ENCODE measurements at places on chromosomes 11 and 22.

DNA sequence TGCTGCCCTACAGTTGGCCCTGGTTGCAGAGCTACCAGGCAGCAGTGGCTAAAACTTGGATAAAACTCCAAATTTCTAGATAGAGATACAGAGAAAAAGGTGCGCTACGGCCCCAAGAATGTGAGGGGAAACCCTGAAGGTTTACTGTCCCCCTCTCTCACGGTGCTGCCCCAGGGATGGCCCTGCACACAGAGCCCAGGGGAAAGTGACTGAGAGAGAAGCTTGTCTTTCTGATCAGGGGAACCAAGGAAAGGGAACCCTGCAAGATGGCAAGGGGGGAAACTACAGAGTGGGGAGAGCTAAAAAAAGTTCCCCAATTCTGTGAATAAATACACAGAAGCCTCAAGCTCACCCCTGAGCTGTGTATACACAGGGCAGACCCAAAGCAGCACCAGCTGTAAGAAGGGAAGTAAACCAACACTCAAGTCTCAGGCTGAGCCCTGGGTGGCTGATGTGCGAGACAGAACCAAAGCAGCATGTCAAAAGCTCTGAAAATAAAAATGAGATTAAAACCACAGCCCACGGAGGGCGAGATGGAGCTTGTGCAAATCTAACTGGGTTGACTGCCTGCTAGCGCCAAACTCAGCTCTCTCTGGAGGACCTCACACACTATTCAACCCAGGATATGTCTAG is 22.1 kb downstream of the GNB1L start:
- DNase-seq, result no peak

DNA sequence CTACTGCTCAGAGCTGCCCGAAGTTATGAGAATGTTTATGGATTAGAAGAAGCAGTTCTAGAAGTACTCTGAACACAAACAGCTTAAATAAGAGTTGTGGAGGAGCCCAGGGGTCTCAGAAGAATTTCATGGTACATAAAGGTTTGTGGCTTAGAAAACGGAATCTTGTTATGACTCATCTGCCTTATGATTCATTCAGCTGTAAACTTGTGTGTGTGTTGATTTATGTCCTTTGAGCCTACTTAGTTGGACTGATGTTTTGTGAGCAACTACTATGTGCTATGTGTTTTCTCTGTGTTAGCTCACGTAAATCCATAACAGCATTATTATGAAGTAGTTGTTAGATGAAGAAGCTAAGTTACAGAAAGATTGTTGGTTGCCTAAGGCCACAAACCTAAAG is 203.7 kb downstream of the PGR start:
- no peak for DNase-seq

DNA sequence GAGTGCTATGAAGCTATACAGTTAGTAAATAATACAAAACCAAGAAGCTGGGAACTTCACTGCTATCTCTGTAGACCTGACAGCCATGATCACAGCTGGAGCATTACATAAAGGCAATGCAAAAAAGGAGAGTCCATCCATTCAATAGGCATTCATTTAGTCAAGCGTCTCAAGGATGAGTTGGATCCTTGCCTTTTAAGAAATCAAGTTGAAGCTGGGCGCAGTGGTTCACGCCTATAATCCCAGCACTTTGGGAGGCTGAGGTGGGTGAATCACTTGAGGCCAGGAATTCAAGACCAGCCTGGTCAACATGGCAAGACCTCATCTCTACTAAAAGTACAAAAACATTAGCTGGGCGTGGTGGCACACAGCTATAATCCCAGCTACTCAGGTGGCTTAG is 48.1 kb upstream of the ALKBH3 start:
- no peak for DNase-seq

- DNase-seq, result no peak
These were observed 164.8 kb downstream of the DYNC2H1 start for GRCh38 chr11:103274025-103274424.

DNA sequence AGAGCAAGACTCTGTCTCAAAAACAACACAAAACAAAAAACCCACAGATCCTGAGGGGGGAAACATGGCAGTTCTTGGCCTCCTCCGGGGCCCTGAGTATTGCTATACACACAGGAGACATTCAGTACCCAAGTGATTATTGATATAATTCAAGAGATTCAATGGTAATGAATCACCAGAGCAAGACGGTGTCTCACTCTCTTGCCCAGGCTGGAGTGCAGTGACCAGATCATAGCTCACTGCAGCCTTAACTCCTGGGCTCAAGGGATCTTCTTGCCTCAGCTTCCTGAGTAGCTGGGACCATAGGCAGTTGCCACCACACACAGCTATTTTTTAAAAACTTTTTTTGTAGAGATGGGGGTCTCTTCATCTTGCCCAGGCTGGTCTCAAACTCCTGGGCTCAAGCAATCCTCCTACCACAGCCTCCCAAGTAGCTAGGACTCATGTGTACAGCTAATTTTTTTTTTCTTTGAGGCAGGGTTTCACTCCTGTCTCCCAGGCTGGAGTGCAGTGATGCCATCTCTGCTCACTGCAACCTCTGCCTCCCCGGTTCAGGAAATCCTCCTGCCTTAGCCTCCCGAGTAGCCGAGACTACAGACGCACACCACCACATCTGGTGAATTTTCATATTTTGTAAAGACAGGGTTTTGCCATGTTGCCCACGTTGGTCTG is 21.8 kb upstream of the PIK3C2A start:
- no peak for DNase-seq

DNA sequence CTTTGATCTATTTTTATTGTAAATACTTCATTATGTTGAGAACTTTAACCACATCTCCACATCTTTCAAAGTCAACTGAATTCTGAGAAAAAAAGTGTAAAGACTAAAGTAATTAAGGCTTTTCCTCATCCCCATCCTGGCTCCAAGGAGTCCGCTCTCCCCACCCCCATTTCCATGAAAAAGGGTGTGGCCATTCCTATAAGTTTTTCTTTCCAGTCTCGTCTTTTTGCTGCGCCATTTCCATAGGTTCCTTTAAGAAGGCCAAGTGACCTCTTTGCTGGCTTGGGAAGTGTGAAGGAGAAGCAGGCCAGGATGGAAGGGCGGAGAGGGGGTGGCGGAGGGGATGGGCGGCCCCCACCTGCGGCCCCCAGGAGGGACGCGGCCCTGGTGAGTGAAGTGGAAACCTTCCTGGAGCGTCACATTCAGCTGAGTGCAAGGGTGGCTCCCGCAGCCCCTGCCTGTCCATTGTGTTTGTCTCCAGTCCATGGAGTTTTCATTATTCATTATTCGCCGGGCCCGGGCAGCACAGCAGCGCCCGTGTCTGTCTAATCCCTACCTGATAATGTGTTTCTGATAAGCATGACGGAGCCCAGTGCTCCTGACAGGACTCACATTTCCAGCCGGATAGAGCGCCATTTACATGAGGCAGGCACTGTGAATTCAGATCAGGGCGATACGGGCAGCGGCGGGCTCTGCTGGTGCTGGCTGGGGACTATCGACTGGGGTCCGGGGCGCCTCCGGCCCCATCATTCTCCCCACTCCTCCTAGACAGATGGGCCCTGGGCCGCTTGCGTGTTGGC is 739.8 kb downstream of the OPCML start:
- DNase-seq, result no peak

DNA sequence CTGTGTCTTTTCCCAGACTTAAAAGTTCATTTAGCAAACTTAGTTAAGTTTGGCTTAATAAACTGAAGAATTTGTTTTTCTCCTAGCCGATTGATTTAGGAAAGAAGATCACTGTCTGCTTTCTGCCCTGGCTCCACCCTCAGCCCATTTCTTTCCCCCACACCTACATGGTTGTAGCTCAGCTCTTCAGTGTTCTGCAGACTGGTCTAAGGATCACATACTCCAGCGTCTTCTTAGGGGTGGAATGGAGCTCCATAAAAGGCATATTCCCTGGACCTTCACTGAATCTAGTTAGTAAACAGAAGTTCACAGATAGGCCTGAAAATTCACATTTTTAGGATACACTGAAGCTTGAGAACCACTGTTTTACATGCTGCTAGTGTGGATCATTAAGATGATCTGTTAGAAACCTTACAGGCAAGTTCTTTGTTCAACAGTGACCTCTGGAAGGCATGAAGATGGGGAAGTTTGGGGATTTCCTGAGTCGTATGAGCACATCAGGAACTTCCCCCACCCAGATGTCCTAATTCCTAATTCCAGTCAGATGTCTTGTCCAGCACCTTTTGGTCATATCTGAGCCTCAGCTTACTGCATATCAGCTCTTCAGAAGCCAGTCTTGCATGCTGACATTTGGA is 16.8 kb downstream of the PIWIL4 start:
- DNase-seq, result no peak

GRCh38 chr22:40560551-40560950 is 76.0 kb downstream of the MRTFA start:
- DNase-seq, result no peak

DNA sequence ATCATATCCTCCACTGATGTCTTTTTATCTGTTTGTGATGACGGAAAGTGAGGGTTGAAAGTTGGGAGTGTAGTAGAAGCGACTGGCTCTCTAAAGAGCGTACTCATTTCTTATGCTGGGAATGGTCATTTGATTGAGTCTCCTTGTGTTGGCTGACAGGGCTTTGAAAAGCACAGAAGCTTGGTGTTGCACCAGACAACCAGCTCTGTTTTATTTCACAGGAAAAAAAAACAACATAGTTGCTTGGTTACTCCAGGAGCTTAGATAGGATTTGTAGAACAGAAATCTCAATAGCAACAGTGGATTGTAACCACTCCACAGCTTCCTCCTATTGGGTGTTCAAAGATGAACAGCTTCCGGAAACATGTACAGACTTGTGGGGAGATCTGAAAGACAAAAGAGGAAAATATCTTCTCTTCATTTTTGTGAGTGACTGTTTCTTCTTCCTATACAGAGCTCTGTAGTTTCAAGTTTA is 2.7 kb downstream of the RBM14 start:
- peak; percentile 27 for DNase-seq

- DNase-seq, result no peak
These were observed 13.9 kb downstream of the SBF1 start for GRCh38 chr22:50460938-50461337.

DNA sequence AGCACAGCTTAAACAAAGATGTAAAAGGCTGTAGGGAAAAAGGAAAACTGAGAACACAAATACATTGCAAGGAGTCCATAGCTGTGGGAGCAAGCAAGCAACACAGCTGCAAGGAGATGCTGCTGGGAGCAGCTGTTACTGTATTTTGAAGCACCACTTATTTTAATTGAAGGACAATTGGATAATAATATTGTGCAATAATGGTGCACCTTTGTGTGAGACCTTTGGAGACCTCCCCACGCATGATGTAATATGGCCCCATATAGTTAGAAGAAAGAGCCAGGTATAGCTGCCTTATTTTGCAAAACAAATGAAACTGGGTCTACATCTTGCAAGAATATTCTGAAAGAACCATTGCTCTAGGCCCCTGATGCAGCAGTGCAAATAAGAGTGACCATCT is 191.1 kb upstream of the KIRREL3 start:
- no peak for DNase-seq
